ENCODE measurements at places on chromosomes 2 and 18. TPM values are rescaled to one million over a fixed set of nuclear protein-coding genes. Genes with fewer than 3 reads are reported as not detected.

DNA sequence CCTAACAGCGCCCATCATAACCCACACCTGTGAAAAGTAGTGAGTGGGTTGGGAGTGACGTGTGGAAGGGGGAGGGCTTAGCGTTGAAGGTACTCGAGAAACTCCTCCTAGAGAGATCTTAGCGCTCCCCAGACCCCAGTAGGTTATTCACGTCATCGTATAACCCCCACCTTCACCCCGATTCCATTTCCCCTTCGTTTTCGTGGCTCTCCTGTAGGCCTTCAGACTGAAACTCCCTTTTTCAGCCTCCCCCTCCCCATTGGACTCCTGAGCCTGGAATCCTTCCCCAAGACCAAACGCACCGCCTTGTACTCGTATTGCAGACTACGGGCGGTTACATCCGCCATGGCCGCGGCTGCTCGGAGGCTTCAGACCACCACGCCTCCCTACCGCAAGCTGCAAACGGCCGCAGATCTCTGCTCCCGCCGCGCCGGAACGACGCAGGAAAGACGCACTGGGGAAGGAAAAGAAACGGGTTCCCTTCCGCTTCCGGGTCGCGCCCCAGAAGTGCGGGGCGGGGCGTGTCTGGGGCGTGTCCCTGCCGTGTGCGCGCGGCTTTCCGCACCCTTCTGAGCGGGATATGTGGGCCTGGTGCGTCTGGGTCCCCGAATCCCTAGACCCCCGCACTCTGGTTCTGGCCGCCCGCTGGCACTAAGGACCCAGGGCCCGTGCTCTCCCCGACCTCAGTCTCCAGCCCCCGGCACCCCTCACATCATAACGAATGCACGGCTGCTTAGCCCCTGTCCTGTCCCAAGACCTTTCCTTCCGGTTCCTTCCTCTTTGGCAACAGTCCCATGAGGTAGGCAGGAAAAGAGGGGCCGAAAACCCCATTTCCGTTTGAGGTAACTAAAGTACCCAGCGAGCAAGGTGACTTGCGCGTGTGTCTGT, at the start of gene SNRNP200:
Gene SNRNP200, minus strand, starts transcription at position 456 of the 888 bp plus-strand sequence. Its CDS starts 109 bp downstream, at position 347.
- peak; percentile 90 for DNase-seq
- peak within 1 kb of the TSS; percentile 91 for H3K27ac ChIP-seq
- peaks cover 45% of the 10 kb centered on the region for H3K4me1 ChIP-seq
- peak within 1 kb of the TSS; percentile 91 for H3K4me3 ChIP-seq
- no peaks in the 10 kb centered on the region for H3K27me3 ChIP-seq

Gene SERPINB10
- not detected for total RNA-seq

Gene SLC23A3
- total RNA-seq, result 0.58 TPM

DNA sequence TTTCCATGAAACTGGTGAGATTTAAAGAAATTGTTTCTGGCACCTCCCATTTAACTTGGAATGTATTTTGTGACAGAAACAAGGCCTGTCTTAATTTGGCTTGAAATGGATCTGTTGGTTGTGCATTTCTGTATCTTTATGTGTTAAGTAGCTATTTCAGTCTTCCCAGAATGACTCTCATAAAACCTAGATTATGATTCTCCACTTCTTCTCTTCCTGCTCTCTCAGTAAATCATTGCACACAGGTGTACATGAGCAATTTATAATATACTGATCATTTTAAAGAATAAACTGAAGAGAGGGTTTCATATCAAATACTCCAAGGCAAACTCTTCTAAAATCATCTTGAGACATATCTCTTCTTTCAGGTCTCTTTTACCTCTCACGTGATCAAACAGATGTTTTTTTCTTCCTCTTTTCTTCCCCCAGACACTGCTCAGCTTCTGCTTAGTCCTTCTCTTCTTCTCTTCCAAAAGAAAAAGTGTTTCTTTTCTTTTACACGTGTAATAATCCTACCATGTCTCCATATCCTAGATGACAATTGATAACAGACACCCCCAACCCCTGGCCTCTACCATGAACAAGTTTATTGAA, 112.0 kb downstream of the PPP1R1C start:
- no peak overlapping the region for H3K27ac ChIP-seq
- no peaks in the 10 kb centered on the region for H3K4me1 ChIP-seq
- DNase-seq, result no peak
- no peaks in the 10 kb centered on the region for H3K36me3 ChIP-seq
- H3K4me3 ChIP-seq, result no peak overlapping the region

Gene ASB3
- 11.4 TPM for total RNA-seq
